Smooth muscle cell of the umbilical artery (primary cell): ENCODE measurements at places on chromosomes 12 and 14. TPM values are rescaled to one million over a fixed set of nuclear protein-coding genes. Genes with fewer than 3 reads are reported as not detected.

OTX2 gene
- not detected in 2 replicates for total RNA-seq

CACNA1C gene
- total RNA-seq = 1.5 and 2.5 TPM in 2 replicates

TMEM52B gene
- under 0.01 TPM in 1 of 2 replicates, not detected in the other for total RNA-seq

NTS gene
- 14.6 and 34.0 TPM in 2 replicates for total RNA-seq

SMCO2 gene
- 0.89 and 1.4 TPM in 2 replicates for total RNA-seq

B4GALNT1 gene
- total RNA-seq = 3.3 and 7.1 TPM in 2 replicates

FAM161B gene
- total RNA-seq = 4.2 and 4.4 TPM in 2 replicates

PTCSC3 gene
- not detected in 2 replicates for total RNA-seq

HOXC10 gene
- total RNA-seq = 6.2 and 10.7 TPM in 2 replicates

HOXC12 gene
- total RNA-seq = not detected in 2 replicates
